ENCODE measurements at places on chromosomes 5 and 9.

GRCh38 chr5:1892211-1892610 lies 9.5 kb upstream of the IRX4 start:
- no peak for DNase-seq

DNA sequence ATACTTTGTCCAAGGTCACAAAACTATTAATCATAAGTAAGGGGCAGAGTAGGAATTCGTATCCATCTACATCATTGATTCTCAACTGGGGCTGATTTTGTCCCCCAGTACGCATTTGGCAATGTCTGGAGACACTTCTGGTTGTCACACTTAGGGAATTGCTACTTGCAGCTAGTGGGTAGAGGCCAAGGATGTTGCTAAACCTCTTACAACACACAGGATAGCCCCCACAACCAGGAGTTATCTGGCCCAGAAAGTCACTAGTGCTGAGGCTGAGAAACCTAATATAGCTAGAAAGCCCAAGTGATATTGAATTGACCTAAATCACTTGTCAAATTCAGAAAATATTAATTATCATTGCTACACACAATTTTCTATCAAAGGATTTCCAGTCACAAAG lies 120.4 kb upstream of the ABCA1 start:
- no peak for DNase-seq

DNA sequence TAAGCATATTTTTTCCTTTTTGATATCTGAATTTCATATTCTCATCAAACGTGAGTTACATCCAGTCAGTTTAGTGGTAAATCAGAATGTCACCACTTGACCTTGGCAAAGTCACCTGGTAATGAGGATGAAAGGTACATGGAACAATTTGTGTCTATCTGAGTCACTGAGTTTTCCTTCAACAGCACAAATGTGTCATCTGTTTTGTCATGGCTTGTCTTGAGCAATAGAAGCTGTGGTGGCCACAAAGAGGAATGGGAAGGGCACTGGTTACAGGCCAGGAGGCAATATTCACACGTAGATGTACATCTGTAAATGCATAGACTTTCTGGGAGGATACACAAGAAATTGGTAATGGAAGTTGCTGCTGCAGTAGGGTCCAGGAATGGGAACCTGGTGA lies 8.4 kb upstream of the ZNF474 start:
- DNase-seq, result no peak

DNA sequence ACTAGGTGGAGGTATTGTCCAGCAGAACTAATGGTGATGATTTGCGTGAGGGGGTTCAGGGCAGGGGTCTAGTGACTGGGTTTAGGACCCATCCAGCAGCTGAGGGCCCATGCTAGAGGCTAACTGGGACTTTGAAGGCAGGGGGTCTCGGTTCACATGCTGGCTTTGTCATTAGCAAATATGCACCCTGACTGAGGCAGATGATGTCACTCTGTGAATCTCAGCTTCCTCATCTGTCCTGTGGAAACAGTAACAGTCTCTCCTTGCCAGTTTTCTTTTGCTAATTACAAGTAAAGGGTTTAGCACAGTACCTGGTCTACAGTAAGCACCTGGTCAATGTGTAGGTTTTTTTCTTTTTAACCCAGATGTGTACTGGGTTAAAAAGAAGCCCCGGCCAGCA lies 5.2 kb downstream of the SH2D3C start:
- no peak for DNase-seq

DNA sequence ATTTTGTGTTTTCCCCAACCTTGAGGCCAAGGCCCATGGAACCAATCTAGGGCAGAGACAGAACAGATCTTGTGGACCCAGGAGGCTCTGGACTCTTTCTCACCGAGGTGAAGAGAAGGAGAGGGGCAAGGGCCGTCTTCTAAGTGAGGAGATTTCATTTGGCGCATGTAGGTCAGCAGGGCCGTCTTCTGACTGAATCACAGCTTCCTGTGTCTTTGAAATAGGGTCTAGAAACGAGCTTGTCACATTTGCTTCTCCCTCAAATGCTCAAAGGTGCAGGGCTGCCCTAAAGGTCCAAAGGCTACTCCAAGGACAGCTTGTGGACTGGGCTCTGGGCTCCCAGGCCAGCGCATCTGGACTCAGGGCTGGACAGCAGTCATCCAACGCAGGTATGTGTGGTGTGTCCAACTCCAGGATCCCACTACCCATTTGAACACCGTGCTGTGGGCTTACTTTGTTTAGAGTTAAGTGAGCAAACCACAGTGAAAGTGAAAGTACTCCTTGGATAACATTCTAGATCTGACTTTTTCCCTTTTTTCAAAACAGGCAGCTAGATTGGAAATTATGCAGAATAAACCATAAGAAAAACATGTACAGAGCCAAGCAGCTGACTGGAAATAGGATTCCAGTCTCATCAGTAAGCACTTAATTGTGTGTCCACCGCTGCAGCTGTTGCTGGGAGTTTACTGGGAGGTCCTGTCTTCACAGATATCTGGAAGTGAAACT lies 357.0 kb downstream of the GADD45G start:
- peak; percentile 6 for DNase-seq

DNA sequence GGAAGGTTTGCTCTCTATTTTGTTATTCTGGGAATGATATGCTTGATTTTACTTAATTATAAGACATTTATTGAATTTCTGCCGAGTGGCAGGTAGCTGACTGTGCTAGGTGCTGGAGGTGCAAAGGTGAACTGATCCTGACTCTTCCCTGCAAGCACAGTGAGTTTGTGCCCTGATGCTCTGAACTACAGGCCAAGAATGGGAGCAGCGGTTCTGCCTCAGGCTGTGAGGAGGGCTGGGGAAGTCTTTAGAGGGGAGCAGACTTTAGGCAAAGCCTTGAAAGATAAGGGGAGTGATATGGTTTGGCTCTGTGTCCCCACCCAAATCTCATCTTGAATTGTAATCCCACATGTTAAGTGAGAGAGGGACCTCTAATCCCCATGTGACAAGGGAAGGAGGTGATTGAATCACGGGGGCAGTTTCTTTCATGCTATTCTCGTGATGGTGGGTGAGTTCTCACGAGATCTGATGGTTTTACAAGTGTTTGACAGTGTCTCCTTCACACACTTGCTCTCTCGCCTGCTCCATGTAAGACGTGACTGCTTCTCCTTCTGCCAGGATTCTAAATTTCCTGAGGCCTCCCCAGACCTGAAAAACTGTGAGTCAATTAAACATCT lies 73.1 kb downstream of the NDFIP1 start:
- no peak for DNase-seq

DNA sequence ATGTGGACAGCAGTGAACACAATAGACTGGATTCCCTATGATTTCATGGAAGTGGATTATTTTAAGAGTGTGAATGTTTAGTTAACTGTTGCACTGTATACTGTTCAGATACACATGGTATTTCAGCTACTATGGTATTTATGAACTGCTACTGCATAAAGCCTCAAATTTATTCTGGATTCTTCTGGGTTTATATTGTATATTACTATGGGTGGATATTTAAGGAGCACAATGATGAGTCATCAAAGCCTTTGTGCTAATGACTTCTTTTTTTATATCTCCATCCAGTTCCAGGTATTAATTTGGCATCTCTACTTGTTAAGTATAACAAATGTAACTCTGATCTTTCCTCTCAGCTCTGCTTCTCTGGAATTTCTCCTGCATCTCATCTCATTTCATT lies 6.8 kb downstream of the KDM4C start:
- DNase-seq, result no peak

DNA sequence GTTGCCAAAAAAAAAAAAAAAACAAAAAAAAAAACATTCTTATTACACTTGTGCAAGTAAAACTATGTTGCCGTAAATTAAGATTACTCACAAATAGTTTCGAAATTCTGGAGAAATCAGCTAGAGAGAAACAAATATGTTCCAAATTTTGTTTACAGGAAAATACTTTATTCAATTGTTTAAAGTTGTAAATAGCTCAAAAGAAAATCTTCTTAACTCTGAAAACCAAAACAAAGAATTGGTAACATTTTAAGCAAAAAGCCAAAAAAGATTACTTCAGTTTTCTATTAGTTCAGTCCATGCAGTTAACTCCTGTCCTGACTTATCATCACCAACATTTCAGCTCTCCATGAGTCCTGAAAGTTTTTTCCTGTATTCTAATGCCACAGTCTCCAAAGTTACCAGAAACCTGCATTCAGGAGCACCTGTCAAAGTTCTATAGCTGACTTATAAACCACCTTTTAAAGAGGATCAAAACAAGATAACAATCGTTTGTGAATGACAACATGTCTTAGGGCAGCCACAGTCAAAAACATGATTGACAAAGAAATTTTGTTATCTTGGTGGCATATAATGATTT lies 194.1 kb downstream of the RANBP17 start:
- DNase-seq, result no peak

- no peak for DNase-seq
Observed at GRCh38 chr5:157069949-157070348, 11.0 kb upstream of the HAVCR1 start.

GRCh38 chr5:40680741-40681362 lies 1.1 kb downstream of the PTGER4 start:
- peak; percentile 55 for DNase-seq

GRCh38 chr9:131252120-131252519 lies 24.2 kb downstream of the FAM78A start:
- no peak for DNase-seq

DNA sequence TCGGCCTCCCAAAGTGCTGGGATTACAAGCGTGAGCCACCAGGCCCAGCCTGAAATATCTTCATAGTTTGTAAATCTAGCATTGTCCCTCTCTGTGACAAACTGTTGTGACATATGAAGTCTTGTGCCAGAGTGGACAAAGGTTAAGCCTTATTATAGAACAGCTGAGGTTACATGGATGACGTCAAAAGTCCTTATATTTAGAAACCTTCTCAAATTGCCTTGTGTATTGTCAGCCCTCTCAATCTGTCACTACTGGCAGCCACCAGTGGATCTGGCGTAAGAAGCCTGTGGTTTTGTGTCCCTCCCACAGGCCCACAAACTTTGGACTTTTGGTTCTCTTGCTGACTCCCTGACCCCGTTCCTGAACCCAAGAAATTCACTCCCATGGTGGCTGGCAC lies 79.4 kb upstream of the CCDC112 start:
- DNase-seq, result no peak

DNA sequence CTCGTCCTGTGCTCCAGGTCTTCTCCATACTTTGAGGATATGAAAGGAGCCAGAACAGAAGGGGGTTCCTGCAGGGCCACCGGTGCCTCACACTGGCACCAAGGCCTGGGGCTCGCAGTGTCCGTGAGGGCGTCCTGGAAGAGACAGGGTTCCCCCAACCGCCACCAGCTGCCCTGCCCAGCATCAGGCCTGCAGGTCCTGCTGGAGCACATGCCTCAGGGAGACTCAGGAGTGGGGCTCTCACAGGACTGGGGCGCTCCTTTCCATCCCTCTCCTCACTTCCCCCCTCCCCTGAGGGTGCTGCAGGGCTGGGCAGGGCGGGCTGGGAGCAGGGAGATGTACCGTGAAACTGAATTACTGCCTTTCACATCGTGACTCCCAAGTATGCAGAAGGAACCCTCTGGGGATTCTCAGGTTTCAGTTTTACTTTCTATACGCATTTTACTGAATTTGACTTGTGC lies 31.7 kb downstream of the CEP72 start:
- no peak for DNase-seq
